ENCODE measurements at places on chromosomes 3 and 15.

DNA sequence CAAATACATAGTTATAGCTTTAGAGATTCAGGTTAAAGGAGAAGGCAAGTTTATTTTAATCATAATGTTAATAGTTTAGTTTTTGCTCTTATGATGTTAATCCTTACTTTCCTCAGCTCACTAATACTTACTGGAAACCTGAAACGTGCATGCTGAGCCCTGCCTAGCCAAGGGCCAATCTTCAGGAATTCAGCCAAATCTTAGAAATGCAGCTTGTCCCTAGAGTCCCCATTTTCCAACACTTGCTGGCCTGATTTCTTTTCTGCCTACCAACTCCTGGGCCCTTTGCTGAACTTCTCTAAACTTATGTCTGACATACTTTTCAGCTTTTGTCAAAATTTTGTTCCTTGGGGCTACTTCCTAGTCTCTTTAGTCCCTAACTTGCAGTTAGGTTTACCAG is 22.8 kb downstream of the BCHE start:
- DNase-seq = no peak

- peak; percentile 66 for DNase-seq
These were observed 39.5 kb upstream of the FMN1 start for GRCh38 chr15:33234020-33234461.

DNA sequence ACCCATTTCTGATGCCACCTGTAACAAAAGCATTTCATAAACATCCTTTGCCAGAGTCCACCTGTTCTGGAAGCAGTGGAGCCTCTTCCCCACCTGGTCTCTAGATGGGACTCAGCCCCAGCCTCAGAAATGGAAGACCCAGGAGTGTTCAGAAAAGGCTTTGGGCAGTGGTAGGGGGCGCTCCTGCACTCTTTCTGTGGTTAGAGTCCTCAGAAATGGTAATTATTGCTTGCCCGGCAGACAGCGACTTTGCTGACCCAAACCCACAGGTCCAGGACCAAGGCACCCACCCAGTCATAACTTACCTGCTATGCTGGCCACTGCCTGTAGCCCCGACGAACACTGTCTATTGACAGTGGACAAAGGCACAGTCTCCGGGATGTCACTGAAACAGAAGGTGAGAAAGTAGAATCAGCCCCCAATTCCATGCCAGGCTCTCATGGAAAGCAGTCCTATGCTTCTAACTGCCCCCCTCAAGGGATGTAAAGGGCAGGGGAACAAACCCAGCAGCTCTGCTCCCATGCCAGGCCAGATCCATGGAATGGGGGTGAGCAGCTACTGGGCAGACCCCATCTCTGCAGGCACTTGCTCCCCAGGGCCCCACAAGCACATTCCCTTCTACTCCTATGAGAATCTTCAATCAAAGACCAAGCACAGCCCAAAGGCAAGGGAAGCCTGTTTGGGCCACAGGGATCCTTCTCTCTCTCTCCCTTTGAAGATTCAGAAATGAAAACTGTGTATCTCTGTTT is 5.1 kb downstream of the ACAA1 start:
- no peak for DNase-seq

DNA sequence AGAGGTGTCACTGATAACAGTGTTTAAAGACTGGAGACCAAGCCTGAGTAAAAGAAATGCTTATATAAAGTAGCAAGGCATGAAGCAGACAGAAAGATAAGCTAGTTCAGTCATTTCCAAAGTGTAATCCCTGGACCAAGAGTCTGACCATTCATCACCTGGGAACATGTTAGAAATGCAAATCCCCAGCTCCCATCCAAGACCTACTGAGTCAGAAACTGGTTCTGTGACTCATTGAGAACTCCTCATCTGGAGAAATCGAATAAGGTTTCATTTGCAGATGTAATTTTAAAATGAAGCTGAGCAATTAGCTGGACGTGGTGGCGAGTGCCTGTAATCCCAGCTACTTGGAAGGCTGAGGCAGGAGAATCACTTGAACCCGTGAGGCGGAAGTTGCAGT is 473.9 kb upstream of the UBE2E2 start:
- DNase-seq = peak; percentile 4

DNA sequence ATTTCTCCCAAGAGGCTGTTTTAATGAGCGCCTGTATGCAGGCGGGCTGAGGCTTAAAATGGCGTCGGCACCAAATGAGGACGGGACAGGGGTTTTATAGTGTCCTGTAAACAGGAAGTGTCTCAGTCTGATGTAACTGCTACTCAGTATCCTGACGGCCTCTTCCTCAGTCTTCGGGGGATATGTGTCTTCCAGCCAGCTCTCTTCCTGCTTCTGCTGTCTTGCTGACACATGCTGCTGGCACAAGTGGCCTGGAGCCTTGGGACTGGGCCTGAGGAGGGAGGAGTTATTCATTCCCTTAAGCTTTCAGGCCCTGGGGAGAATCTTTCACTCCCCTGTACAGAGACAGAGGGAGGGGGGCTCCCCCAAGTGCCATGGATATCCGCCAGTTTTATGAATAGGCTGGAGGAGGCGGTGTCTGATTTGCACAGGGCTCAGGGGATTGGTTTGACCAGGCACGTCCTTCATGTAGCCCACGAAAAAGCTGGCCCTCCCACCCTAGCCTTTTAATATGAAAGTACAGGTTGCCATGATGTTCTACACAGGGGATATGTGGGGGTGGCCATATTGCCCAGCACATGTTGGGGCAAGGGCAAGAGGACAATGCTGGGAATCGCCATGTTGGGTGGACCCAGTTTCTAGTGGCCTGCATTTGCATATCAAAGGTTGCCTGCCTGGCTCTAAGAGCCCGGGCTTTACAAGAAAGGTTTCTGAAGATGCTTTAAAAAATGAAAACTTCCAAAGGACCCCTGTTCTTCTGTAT is 19.9 kb downstream of the NDUFB4 start:
- DNase-seq = peak; percentile 80

DNA sequence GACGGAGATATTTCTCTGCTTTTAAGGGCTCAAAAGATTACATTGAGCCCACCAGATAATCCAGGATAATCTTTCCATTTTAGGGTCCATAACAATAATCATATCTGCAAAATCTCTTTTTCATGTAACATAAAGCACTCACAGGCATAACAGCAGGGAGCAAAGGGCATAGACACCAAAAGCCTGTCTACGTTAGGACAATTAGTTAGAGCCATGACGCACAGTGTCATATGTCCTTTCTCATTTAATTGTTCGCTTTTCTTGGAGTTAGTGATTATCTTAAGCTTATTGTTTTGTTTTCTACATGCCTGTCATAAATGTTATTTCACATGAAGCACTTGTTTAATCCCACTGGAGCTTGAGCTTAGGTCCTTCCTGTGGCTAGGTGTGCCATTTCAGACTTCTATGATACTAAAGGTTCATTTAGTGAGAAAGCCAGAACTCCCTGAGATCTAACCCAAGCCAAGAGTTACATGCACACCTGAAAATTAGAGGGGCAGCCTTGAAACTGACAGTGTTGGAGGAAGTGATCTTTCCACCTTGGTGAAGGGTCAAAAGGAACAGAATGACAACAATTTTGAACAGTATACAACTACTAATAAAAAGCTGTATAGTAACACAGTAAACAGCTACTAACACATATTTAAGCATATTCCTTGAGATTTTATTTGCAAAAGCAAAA is 11.7 kb upstream of the HHATL start:
- DNase-seq = no peak

DNA sequence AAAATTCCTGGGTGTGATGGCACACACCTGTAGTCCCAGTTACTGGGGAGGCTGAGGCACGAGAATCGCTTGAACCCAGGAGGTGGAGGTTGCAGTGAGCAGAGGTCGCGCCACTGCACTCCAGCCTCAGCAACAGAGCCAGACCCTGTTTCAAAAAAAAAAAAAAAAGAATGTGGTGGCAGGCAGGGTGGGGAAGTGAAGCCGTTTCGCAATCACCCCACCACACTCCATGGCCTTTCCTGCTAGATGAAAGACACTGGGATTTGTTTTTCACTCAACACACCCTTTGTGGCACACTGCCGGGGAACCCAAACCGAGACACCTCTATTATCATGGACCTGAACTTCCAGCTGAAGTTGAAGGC is 172.4 kb upstream of the IQSEC1 start:
- no peak for DNase-seq

GRCh38 chr3:118966700-118967099 is 67.9 kb downstream of the IGSF11 start:
- DNase-seq = no peak

DNA sequence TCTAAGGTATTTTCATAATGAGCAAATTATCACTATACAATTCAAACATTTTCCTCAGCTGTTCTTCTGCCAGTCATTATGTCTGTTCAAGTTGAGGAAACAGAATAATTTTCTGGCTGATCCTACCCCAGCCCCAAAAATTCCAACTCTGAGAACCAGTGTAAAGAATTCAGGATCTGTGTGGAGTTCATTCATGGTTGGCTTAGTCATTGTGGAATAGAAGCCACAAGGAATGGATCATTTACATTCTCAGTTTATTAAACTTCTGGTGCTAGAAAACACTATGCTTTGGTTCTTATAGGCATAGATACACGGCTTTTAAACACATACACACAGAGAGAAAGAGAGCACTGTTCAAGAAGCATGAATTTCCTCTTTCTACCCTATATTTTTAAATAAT is 134.6 kb downstream of the CMSS1 start:
- peak; percentile 88 for DNase-seq

DNA sequence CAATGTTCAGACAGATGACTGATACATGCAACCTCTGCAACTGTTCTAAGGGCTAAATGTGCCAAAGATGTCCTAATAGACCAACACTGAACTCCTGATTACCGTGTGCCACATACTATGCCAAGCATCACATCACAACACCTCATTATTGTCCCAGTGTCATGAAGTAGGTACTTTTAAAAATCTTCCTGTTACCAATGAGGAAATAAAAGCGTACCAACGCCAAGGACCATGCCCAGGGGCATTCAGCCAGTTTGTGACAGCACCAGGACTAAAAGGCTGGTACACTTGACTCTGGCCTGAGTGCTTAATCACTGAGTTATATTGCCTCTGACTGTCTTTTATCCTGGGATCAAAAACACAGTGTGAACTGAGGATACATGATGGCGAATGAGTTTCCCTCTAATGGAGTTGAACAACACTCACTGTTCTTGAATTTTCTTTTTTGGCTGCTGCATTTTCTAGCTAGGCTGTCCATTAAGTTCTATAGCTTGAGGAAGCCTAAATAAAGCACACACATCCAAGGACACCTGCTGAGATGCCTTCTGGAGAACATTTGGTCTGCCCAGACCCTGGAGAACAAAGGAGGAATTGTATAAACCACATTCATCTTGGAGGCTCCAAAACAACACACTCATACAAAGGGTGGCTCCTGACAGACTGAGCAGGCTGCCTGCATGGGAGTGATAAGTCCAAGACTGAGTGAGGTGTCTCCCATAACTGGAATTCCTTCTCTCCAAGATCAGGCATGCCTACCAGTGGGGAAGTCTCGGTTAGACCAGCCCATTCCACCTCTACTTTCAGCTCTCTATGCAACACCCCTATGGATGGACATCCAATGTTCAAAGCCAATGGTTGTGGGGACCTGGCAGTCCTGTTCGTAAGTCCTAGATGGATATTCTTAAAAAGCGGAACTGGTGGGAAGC is 126.7 kb upstream of the PRICKLE2 start:
- peak; percentile 93 for DNase-seq

GRCh38 chr3:53616971-53617892 is 122.8 kb downstream of the CACNA1D start:
- DNase-seq = no peak

GRCh38 chr3:188455748-188456147 is 301.8 kb downstream of the LPP start:
- DNase-seq = no peak

DNA sequence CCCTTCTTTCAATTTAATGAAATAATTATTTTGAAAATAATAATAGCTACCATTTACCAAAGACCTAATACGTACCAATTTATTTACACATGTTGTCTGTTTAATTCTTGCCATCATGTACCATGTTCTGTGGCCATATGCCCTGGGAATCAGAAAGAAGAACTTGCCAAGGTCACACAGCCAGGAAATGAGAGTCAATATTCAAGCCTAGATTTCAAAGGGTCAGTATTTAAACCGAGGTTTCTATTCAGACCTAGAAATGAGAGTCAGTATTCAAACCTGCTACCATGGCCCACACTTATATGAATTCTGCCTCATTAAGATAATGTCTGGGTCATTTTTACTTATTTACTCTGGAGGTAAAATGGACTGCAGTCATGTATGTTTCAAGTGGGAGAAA is 103.6 kb upstream of the TBL1XR1 start:
- no peak for DNase-seq

- peak; percentile 19 for DNase-seq
These were observed 65.9 kb downstream of the CACNA2D3 start for GRCh38 chr3:54188176-54188791.

DNA sequence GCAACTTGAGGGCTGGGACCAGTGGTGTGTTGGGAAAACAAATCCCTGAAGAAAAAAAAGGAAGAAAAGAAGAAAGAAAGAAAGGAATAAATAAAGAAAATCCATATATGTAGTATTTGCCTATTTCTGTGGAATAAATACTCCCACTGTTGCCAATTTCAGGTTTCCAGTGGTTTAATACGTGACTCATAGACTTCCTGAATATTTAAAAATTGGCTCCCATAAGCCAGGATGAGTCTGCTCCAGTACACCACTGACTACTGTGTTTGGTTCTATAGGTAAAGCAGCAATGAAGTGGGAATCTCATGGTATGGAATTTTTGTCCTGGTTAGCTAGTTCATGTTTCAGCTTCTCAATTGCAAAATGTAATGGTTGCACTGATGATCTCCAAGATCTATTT is 31.6 kb downstream of the PYDC2 start:
- peak; percentile 83 for DNase-seq

- DNase-seq = peak; percentile 37
These were observed 60.5 kb upstream of the ACKR4 start for GRCh38 chr3:132536442-132537153.

- DNase-seq = peak; percentile 89
These were observed 101.2 kb upstream of the ETV5 start for GRCh38 chr3:186209810-186210752.

- no peak for DNase-seq
These were observed 223.6 kb upstream of the PDZRN3 start for GRCh38 chr3:73848173-73848906.

DNA sequence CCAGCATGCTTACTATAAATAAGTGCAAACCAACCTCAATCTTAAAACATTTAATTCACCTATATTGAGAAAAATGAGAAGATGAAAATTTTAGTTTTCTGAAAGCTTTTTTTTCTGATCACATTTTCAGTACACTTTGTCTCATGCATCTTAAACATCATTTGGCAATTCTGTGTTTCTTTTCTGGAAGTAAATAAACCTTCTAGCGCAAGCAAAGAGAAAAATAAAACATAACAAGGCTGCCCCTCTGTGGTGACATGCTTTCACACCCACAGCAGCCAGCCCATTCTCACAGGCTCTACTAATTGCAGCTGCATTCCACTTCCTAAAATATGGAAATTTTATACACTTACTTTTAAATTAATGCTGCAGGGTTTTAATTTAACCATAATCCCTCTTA is 90.1 kb downstream of the NEK10 start:
- no peak for DNase-seq

Measured in HT1080 (cell line).